ENCODE measurements at places on chromosomes 2 and 18. TPM values are rescaled to one million over a fixed set of nuclear protein-coding genes. Genes with fewer than 3 reads are reported as not detected.

TUBA4A gene
- total RNA-seq: 235 TPM

CHRND gene
- not detected for total RNA-seq

CLHC1 gene
- 7.3 TPM for total RNA-seq

MYO7B gene
- 0.12 TPM for total RNA-seq

RFX8 gene
- total RNA-seq: 0.49 TPM

SALL3 gene
- not detected for total RNA-seq

RAB31 gene
- total RNA-seq: not detected

C2orf78 gene
- 0.07 TPM for total RNA-seq

SMPD4 gene
- 91.1 TPM for total RNA-seq

SP9 gene
- total RNA-seq: not detected

GREB1L gene
- total RNA-seq: not detected

TM4SF20 gene
- not detected for total RNA-seq

KCNS3 gene
- not detected for total RNA-seq

DOK6 gene
- not detected for total RNA-seq

NT5C1B gene
- not detected for total RNA-seq

VWA3B gene
- total RNA-seq: not detected

NGEF gene
- 1.2 TPM for total RNA-seq

NEB gene
- total RNA-seq: 0.09 TPM

IL1R2 gene
- total RNA-seq: 1.6 TPM

TMEFF2 gene
- not detected for total RNA-seq

RAMP1 gene
- total RNA-seq: 17.6 TPM

CABLES1 gene
- total RNA-seq: 5.7 TPM
